ENCODE measurements at places on chromosomes 1 and 21. TPM values are rescaled to one million over a fixed set of nuclear protein-coding genes. Genes with fewer than 3 reads are reported as not detected.
A peak's percentile ranks its signal among the peaks of the same experiment; 100 is the strongest.

GRCh38 chr1:147822292-147822691 is 61.9 kb upstream of the GJA5 start:
- peak; percentile 46 for DNase-seq

DNA sequence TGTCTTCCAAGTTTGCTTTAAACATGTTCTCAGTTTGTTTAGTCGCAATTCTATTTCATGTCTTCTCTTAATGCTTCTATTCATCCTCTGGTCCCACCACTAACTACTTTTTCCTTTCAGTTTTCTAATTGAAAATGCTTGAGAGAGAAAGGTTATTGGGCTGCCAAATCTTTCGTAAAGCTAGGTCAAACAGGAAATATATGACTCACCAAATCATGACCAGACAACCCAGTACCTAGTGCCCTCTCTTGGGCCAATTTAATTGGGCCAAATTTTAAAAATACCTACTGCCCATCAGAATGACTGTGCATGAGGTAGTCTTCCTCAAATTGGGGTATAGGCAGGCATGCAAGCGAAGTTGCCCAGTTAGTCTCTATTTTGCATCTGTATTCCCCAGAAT is 295.4 kb upstream of the PBX1 start:
- peak; percentile 6 for DNase-seq

- no peak for DNase-seq
These were observed at the start of gene KDF1 for GRCh38 chr1:26959722-26960624. Gene KDF1 (minus strand): TSS chr1:26960468. CDS start chr1:26952380, 8,088 bp downstream.

DNA sequence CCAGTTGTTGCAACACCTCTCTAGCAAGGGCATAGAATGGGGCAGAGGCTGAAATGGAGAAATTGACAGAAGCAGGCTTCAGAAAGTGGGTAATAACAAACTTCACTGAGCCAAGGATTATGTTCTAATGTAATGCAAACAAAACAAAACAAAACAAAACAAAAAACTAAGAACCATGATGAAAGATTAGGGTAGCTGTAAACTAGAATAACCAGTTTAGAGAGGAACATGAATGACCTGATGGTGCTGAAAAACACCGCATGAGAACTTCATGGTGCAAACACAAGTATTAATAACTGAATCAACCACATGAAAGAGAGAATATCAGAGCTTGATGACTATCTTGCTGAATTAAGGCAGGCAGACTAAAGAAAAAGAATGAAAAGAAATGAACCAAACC is 1707.7 kb downstream of the BRINP3 start:
- no peak for DNase-seq

The RNU1-4 gene
- under 0.01 TPM for total RNA-seq

The MPL gene
- total RNA-seq: not detected

The TGFB2 gene
- total RNA-seq: 13.5 TPM

DNA sequence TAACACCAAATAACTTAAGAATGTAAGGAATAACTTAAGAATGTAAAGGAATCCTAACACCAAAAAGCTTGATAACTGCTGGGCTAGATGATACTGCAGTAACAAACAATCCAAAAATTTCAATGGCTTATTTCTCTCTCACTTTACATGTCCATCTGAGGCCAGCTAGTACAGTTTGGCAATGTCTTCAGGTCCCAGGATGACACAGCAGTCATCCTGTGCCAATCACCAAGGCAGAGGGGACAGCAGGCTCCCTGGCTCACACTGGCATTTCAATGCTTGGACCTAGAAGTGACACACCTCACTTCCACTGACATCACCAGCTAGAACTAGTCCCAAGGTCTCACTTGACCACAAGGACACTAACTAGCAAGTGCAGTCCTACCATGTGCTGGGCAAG is 15.3 kb downstream of the DNAJC11 start:
- peak; percentile 20 for DNase-seq

- DNase-seq: no peak
These were observed 5.5 kb downstream of the SASS6 start for GRCh38 chr1:100127226-100127625.

GRCh38 chr1:212607913-212608391 is 609 bp upstream of the ATF3 start:
- DNase-seq: peak; percentile 16

DNA sequence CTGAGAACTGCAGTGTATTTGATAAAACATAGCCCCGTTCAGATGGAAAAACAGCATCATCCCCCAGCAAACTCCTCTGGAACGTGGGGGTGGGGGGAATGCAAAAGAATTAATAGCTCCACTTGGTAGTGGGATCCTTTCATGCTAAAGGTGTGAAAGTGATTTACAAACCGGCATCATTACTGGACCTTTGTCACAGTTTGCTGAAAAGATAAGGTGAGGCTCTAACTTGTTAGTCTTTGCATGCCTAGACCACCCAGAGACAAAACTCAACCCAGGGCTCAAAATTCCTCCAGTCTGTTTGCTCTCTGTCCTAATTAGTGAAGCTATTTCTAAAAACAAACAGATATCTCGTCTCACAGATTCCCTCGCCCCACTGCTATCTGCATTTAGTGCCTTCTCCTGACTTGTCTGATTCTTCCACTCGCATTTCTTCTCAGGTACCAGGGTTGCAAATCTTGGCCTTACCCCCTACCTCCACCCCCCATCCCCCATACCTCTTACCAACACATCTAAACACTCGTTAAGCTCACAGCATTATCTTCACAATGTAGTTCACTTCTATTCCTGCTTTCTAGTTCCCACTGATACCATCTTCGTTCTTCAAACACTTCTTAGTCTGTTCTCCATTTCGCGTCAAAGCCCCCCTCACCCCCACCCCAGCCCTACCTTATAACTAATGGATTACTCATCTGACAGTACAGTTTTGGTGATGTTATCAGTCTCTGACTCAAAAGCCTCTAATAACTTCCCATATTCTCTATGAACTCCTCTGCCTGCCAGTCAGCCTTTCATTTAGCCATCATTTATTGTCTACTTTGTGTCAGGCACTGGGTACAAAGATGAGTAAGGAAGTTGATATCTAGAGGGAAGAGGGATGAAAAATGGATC is 11.8 kb downstream of the IER5 start:
- no peak for DNase-seq

GRCh38 chr21:36776981-36777617 is 78.2 kb downstream of the SIM2 start:
- DNase-seq: no peak

DNA sequence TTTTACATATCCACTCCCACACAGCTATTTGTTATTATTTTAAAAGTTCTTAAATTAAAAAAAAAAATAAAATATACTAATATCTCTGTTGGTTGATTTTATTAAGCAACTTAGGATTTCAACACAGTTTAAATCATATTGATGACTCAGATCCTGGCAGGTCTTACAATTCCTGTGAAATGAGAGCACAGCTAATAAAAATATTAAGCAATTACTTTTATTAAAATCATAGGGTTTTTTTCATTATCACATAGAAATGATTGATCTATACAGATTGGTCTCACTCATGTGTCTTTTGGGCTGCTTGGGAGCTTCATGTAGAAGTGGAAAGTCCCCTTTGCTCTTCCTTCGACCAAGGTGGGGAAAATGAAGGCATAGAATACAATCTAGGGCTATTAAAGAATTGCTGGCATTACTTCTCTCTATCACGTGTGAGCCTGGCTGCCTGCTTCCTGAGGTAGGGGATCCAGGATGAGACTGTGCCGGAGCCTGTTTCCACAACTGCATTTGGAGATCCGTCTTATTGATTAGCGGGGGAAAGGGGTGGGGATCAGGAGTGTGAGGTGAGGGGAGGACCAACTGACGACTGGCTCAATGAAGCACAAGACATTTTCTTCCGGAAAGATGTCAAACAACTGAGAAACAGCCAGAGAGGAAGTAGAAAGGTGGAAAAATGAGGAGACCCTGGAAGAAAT is 858.0 kb downstream of the USP25 start:
- DNase-seq: peak; percentile 90

The GPN2 gene
- 7.0 TPM for total RNA-seq

The BTBD8 gene
- 14.0 TPM for total RNA-seq

The SLAMF9 gene
- not detected for total RNA-seq

The CERS2 gene
- total RNA-seq: 138 TPM

The CHIA gene
- not detected for total RNA-seq

- DNase-seq: no peak
These were observed 3.8 kb upstream of the TCEA3 start for GRCh38 chr1:23428136-23428905.

DNA sequence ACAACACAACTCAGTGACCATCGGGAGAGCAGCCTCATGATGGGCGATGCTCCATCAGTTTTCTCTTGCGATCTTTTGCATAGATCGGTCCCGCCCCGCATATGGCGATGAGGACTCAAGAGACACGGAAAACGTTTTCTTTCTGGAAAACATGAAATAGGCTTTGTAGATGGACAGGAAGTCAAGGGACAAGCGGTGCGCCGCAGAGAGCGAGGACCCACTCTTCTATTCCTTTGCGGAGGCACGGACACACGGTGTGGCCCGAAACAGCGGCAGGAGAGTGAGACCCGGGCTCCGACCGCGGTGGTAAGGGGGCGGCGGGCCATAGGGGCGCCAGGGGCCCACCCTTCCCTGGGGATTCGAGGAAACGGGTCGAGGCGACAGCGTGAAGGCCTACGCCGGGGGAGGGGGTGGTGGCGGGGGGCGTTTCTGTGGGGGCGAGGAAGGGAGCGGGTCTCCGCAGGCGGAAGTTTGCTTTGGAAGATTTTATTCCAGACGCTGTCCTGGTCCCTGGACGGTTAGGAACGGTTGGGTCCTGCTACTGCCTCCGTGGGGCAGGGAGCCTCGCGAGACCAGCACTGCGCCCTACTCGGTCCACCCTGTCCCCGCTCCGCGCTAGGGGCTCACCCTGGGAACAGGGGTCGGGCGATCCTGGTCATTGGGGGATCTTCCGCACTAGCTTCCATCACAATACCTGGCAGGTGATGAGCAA is 796 bp upstream of the TDRKH start:
- no peak for DNase-seq

The NEGR1 gene
- 20.7 TPM for total RNA-seq

DNA sequence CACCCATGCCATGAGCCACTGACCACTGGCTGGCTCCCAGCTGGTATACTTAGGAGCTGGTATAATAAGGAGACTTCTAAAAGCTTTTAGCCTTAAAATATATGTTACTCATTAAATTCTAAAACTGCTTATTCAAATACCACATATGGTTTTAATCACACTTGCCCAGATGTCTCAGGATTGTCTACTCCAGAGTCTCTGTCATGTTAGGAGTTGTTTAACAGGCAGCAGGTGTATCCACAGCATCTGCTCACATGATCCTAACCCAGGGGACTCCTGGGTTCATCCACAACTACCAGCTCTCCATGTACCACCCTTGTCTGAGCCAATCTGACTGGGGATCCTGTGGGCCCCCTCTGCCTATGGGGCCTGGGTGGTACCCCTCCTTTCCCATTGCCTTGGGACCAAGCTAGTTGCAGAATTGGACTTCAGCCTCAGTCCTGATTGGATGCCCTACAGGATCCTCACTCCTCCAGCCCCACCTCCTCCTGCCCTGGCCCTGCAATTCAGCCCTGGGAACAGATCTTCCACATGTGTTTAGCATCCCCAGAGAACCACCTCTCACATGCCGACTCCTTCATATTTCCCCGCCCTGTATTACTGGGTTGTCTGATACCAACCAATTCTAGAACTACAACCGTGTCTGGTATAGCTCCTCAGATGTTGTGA is 61.3 kb downstream of the BCAR3 start:
- no peak for DNase-seq

The TTC22 gene
- total RNA-seq: not detected

- DNase-seq: no peak
These were observed 52.9 kb upstream of the SRSF10 start for GRCh38 chr1:24032981-24033380.

- peak; percentile 82 for DNase-seq
These were observed 27.5 kb upstream of the MYSM1 start for GRCh38 chr1:58727364-58727763.

GRCh38 chr1:153465811-153466636 is 5.6 kb upstream of the S100A7 start:
- peak; percentile 30 for DNase-seq

The CFHR1 gene
- total RNA-seq: 1.1 TPM

DNA sequence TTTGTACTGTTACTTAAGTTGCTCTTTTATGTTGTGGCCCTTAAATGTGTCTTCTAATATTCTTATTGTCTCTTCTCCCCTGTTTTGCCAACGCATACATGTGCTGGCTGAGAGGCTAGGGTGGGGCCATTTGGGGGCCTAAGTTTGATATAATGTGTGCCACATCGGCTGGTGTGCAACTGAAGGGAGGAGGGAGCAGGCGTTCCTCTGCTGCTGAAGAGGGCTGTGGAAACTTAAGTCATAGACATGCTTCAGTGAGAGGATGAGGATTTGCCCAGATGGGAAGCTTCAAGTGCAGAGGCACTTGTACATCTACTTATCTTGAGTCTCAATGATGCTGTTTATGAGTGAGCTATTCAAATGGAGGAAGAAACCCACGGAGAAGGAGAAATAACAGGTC is 630.6 kb downstream of the LMO4 start:
- no peak for DNase-seq

DNA sequence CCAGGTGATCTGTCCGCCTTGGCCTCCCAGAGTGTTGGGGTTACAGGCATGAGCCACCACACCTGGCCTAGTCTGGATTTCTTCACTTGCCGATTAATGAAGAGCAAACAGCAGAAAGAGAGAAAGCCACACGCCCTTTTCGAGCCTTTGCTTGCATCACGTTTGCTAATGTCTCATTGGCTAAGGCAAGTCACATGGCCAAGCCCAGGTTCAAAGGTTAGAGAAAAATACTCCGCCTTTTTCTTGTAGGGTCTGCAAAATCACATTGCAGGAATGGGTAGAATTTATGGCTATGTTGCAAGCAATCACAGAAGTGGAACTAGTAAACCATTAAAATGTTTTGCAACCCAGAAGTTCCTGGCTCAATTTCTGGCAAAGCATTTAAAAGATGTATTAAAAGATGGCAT is 26.8 kb upstream of the BACH1 start:
- DNase-seq: no peak

The MATN1 gene
- total RNA-seq: 0.25 TPM

DNA sequence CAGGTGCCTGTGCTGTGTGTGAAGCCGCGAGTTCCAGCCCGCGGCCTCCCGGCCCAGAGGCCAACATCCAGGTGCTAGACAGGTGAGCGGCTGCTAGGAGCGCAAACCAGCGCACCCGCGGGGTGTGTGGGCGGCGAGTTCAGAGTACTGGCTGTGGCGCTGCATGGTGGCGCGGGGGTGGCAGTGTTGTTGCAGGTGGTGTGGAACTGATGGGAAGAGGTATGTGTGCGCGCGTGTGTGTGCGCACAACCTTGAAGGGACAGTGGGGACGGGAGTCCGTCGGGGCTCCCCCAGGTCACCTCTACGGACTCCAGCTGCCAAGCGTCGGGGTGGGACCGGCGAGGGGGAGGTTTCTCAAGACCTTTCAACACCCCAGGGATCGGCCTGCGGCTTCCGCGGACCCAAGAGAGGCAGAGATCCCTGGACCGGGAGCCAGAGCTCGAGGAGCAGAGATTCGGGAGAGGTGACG is 433 bp upstream of the DMBX1 start:
- no peak for DNase-seq

DNA sequence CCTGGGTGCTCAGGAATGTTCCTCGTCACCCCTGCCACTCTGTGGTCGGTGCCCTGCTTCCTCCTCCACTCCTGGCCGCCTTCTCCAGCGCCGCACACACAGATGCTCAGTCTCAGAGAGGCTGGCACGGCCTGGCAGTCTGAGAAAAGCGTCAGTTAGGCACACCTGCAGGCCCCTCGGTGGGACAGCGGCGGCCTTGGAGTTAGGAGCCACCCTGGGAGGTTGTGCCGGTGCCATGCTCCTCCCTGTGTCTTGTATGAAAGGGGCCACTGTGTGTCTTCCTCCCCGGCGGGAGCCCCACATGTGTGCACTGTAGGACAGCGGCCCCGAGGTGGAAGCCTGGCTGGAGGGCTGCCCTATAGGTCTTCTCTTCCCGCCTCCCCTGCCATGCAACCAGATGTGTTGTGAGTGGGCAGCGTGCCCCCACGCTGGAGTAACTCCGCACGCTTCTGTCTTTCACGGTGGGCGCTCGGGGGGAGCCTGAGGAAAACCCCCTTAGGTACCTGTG is 145.2 kb downstream of the PGBD5 start:
- DNase-seq: no peak

The KLHDC7A gene
- not detected for total RNA-seq

Measured in fibroblast of the aortic adventitia (primary cell).